Daoy (cell line): ENCODE measurements at places on chromosomes 6 and 20.

- no peak for DNase-seq
These were observed 99.8 kb downstream of the TMEM242 start for GRCh38 chr6:157223511-157223910.

DNA sequence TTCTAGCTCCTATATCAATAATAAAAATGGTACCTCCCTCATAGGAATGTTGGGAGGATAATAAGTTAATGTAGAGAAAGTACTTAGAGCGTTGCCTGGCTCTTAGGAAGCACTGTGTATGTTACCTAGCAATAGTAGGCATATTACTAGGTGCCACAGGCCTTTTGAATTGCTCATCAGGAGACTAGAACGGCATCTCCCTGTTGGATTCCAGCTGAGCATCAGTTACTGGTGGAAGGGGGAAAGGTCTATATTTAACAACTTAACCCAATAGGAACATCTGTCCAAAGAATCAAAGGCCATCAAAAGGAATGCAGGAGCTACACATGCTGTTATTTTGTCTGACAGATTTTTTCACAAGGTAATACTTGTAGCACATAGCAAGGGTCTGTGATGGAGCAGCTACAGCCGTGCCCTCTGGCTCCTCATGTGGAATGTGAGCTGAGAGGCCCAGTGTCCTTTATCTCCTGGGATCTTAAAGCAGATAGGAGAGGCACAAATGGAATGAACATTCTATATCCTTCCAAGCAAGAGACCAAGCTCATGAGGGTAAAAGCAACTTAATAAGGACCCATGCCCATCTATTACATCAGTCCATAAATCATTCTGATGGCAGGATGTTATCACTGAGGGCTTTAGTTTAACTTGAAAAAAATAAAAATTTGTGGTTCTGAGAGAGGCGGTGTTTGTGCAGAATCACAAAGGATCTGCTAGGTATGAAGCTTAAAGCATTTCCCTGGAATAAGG is 184.9 kb upstream of the LAMP5 start:
- no peak for DNase-seq

DNA sequence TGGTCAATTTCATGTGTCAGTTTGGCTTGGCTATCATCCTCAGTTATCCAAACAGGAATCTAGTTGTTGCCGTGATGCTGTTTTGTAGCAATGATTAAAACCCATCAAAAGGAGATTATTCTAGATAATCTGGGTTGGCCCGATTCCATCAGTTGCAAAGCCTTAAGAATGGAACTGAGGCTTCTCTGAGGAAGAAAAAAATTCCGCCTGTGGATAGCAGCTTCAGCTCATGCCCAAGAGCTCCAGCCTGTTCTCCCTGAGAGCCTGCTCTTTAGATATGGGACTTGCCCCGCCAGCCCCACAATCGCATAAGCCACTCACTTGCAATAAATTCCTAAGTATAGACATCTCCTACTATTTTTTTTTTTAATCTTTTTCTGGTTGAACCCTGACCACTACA is 61.5 kb downstream of the SEL1L2 start:
- no peak for DNase-seq

DNA sequence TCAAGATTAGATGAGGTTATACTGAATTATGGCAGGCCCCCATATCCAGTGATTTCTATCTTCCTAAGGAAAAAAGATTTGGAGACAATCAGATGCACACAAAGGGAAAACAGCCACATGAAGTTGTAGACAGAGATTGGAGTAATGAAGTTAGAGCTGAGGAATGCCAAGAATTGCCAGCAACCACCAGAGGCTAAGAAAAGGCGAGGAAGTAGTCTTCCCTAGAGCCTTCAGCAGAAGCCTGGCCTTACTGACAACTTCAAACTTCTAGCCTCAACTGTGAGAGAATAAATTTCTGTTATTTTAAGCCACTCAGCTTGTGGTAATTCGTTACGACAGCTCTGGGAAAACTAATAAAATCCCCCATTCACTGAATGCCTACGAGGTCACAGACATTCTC is 473.9 kb downstream of the COL12A1 start:
- DNase-seq, result no peak

- DNase-seq, result no peak
These were observed 242.2 kb downstream of the HIVEP2 start for GRCh38 chr6:142702501-142703460.

GRCh38 chr6:1201547-1202200 is 110.2 kb upstream of the FOXQ1 start:
- DNase-seq, result no peak

GRCh38 chr20:40643891-40644290 is 45.1 kb downstream of the MAFB start:
- peak; percentile 18 for DNase-seq

- no peak for DNase-seq
These were observed 133.0 kb downstream of the JARID2 start for GRCh38 chr6:15378866-15379265.

DNA sequence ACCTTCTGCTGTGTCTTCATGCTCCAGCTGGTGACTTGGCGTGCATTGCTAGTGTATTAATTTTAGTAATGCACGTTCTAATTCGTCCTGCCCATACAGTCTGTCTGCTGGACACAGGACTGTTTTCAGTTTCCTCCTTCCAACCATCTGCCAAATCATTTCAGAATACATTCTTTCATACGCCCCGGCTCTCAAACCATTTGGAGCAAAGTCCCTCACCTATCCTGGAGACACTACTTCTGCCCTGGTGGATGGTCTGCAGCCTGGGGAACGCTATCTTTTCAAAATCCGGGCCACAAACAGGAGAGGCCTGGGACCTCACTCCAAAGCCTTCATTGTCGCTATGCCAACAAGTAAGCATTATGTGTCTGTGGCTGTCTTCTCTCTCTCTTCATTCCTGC is 60.5 kb downstream of the FNDC1 start:
- no peak for DNase-seq

DNA sequence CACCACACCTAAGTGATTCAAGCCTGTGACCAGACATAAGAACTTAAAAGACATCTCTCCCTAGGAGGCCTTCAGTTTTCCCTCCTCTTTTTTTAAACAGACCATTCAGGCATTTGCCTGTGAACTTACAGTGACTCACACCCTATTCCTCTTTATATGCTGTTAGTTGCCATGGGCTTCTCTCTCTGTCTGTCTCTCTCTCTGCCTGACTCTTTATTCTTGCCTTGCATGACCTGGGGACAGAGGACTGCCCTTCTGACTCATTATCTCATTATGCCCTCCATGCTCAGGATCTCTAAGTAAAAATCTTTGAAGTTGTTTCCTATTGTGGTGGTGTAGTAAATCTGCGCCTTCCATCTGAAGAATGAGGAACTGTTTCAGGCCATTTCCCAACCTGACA is 442.2 kb upstream of the MAN1A1 start:
- DNase-seq, result peak; percentile 14

DNA sequence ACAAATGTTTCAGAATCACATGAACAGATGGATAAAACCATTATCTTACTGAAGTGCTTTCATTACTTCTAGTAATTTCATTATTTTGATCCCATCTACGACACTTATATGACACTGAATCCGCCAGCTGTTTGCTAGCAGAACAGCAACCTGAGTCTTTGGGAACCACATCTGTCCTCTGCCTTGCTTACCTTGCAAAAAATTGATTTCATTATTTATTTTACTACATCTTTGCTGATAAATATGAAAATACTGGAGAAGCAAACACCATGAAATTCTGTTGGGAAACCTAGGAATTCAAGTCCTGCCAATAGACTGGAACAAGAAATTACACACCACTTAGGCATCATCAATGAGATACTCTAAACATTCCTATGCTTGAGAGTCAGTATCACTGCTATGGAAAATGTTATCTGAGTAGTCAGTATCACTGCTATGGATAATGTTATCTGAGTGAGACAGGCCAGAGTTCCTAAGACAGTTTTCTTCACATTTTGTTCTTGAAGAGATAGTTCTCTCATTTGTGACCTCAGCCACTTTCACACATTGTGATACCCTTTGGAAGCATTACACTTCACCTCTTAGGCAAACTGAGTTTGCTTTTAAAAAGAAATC is 91.9 kb downstream of the PDE10A start:
- DNase-seq, result peak; percentile 11

DNA sequence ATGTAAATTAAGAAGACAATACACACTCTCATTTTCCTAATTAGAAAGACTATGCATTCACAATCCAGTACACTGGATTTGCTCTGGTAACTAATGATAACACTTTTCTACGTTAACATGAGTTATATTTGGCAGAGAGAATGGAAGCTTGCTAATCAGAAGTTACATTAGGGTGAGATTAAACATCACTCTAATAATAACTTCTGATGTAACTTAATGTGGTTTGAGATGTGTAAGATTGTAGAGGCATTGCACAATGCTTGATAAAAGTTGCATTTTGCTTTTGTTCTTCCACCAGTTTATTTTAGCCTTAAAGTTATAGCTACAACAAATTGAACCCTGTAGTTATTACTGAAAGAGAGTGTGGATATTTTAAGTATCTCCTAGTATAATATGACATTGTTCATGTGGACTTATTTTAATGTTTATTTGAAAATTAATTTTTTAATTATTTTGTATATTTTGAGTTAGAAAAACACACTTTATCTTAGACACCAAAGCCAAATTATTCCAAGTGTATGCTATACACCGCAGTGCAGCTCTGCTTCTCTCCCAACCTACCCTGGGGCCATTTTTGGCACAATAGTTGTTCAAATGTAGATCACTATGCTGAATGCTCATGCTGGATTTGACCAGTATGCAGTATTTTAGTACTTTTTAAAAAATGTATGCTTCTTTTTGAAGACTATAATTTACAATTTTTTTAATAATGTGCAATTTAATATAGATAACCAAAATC is 143.2 kb downstream of the SLC16A10 start:
- no peak for DNase-seq
